ENCODE measurements at places on chromosomes 11 and 22.

DNA sequence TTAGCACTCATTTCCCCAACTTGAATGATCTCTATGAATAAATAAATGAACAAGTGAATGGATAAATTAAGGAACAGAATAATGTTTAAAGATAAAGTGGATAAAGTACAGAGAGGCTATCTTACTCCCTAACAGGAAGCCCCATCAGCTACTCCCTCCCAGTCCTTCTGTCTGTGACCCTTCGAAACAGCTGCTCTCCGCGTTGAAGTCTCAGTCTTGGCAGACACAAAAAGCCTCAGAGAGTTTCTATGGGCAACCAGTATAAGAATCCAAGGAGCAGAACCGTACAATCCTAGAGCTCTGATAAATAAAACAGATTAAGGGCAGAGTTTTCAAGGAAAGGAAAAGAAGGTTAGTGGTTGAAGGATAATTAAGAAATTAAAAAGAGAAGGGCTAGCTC is 35.0 kb downstream of the GUCY1A2 start:
- no peak for DNase-seq

GRCh38 chr22:48973694-48974041 is 854.0 kb downstream of the BRD1 start:
- DNase-seq, result no peak

DNA sequence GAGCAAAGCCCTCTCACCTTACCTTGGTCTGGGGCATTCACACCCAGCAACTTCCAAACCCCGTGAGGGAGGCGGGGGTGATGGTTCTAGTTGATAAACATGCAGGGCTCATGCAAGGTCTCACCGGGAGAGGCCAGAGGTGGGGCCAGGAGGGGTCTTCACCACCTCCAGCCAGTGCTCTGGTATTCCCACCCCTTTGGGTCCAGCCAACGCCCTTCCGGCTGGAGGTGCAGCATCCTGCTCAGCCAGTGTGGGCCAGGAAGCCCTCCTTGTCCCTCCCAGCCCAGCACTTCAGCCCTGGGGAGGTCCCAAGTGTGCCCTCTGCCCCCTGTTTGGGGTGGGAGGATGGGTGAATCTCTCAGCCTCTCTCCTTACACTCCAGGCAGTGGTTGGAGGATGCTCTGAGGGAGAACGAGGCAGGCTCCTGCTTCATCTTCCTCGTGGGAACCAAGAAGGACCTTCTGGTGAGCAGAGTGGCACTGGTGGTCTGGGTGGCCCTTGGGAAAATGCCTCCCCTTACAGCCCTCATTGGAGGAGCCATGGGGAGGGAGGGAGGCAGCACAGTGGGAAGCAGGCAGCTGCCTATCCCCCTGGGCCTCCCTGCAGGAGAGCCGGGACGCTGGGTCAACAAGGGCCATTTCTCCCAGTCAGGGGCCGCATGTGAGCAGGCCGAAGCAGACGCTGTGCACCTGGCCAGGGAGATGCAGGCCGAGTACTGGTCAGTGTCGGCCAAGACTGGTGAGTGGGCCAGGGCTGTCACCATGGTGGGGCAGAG is 13.4 kb downstream of the RAB36 start:
- DNase-seq, result no peak

DNA sequence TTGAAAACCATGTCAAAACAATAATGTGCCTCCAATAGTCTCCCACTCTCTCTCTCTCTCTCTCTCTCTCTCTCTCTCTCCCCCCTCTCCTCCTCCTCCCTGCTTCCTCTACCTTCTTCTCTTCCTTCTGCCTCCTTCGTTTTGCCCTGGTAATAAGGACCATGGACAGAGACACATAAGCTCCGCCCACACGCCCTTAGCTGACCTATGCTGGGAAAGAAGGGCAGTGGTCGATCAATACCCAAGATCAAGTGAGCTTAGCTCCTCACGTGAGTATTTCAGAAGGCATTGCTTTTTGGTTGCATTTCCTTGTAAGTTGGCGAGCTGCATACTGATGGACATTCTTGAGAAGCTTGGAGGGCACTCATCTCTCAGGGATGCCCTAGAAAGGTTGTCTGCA is 194.8 kb downstream of the MIAT start:
- DNase-seq, result no peak

DNA sequence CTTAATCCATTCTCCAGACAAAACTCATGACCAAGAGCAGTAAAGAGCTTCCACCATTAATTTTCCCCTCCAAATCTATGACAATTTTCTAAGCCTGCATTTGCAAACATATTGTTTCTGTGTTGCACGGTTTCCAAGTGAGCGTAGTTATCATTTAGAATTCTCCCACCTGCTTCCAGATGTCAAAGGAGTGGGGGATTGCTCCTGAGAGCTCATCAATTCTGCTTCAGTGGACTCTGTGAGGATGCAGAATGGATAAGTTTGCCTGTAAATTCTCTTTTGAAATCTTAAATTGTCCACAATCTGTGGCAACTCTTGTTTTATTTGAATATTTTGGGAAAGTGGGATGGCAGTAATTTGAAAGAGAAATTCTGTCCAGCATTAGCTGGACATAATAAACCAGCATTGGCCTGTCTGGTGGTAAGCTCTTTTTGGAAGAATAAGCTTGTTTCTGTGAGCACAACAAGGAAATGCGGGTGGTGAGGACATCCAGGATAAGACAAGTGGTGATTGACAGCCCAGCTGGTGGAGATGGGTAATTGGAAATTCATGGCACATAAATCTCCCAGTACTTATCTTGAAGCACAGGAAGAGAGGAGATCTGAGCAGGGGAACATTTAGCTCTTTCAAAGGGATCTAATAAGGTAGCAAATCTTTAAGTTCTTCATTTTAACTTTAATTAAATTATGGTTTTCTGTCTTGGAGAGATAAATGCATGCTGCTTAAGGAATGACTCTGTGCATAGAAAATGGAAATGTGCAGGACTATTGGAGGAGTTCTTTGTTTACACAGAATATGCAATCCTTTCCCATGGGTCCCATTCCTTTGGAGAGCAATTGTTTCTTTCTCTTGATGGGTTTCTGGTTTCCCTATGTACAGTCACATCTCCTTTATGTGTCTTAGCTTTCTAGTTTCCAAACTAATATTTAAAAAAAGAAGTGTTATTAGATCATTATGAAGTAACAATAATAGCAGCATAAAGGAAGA is 73.2 kb downstream of the FAT3 start:
- no peak for DNase-seq

- no peak for DNase-seq
These were observed 78.3 kb downstream of the LRRC32 start for GRCh38 chr11:76592025-76592914.

GRCh38 chr11:32722255-32722654 is 72.2 kb downstream of the CCDC73 start:
- no peak for DNase-seq

- peak; percentile 46 for DNase-seq
These were observed 2226.5 kb upstream of the RAG2 start for GRCh38 chr11:38824573-38824972.

DNA sequence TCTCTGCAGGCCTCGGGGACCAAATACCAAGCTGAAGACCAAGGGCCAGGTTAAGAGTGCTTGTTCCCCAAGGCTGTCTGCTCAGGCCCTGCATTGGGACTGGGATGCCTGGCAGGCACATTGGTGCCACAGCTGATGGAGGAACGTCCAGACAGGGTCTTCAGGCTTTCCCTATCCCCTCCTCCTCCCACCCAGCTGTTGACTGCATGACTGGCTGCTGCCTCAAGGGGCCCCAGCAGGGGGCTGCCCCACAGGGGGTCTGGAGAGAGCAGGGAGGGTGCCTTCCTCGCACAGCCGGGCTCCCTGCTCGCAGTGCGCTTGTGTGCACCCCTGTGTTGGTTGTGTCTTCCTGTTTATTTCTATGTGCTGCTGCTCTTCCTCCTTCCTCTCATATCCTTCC is 9.9 kb downstream of the RCOR2 start:
- no peak for DNase-seq

- no peak for DNase-seq
These were observed 26.7 kb downstream of the DHCR7 start for GRCh38 chr11:71421392-71421950.

DNA sequence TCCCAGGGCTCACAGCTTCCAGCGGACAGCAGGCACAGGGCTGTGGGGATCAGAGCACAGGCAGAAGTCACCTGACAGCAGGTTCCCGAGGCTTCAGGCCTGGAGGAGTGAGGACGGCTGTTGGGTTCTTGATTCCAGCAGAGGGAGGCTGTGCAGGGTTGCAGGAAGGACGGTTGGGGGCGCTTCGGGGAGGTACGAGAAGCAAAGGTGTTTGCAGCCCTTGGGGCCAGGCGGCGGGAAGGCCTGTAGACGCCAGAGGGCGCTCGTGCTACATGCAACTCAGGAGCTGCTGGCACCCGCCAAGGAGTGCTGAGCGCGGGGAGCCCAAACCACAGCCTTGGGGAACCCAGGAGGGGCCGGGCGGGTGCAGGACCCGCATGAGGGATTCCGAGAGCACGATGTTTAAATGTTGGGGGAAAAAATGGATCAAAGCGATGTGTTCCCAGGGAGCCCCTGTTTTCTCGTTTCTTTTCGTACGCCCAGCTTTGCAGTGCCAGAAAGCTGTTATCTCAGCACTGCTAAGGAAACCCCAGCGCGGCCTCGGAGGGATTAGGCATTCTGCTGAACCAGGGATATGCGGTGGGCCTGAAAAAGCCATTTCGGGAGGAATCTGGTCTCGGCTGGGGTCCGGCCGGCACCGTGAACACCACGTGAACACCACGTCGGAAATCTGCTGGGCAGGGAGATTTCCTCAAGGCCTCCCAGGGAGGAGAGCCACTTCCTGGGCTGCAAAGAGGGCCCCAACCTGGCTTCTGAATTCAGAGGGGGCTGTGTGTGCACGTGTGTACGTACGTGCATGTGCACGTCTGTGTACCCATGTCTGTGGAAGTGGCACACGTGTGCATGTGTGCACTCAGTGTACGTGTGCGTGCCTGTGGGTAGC is 88.1 kb downstream of the KCNQ1 start:
- peak; percentile 76 for DNase-seq

- DNase-seq, result no peak
These were observed 2.6 kb downstream of the CNTF start for GRCh38 chr11:58625086-58625485.

DNA sequence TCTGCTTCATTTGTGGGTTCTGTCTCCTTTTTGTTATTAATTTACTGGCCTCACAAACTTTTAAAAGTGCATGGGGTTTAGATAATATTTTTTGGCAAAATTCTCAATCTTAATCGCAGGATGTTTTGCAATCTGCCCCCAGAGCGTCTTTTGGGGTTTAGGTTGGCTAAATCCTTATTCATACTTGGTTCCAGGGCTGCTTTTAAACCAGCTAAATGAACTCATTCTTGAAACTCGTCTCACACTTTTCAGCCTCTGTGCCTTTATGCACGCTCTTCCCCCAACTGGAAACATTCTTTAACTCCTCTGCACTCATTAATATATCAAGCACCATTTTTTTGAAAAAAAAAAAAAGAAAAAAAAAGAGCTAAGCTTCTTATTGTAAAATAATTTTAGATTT is 131.7 kb downstream of the KIF18A start:
- no peak for DNase-seq

- DNase-seq, result peak; percentile 25
These were observed 25.3 kb downstream of the DUSP8 start for GRCh38 chr11:1546536-1547466.

- no peak for DNase-seq
These were observed 1.6 kb upstream of the FGF19 start for GRCh38 chr11:69705351-69705811.

- DNase-seq, result peak; percentile 3
These were observed 42.9 kb downstream of the ARFGAP3 start for GRCh38 chr22:42814215-42814614.

DNA sequence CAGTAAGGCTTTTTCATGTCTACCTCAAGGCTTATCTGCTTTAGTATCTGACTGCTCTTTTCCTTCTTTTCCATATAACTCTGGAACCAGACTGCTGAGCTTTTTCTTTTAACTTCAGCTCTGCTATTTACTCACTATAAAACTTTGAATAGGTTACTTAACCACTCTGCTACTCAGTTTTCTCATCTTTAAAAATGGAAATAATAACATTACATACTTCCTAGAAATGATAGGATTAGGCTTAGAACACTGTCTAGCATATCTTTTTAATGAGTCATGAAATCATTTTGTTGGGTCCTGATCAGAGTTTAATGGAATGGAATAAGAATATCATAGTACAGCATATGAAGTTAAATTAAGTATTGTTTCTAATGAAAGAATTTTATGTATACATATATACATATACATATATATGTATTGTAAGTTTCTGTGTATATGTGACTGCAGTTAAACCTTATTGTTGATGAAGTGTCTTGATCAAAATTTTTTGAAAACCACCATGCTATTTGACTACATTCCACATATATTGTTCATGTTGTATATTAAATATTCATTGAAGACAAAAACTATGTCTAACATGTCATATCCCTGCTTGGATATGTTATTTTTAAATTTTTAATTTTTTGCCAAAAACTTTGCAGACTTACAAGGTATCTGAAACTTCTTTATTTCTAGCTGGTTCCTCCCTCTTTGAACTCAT is 120.2 kb downstream of the METTL15 start:
- no peak for DNase-seq

GRCh38 chr11:44931466-44931865 is 19.2 kb downstream of the TP53I11 start:
- no peak for DNase-seq

- no peak for DNase-seq
These were observed 20.0 kb upstream of the CASP12 start for GRCh38 chr11:104918113-104918824.

- DNase-seq, result no peak
These were observed 2.3 kb downstream of the EFEMP2 start for GRCh38 chr11:65870307-65870658.

GRCh38 chr11:68329978-68330699 is 17.7 kb downstream of the LRP5 start:
- DNase-seq, result no peak

DNA sequence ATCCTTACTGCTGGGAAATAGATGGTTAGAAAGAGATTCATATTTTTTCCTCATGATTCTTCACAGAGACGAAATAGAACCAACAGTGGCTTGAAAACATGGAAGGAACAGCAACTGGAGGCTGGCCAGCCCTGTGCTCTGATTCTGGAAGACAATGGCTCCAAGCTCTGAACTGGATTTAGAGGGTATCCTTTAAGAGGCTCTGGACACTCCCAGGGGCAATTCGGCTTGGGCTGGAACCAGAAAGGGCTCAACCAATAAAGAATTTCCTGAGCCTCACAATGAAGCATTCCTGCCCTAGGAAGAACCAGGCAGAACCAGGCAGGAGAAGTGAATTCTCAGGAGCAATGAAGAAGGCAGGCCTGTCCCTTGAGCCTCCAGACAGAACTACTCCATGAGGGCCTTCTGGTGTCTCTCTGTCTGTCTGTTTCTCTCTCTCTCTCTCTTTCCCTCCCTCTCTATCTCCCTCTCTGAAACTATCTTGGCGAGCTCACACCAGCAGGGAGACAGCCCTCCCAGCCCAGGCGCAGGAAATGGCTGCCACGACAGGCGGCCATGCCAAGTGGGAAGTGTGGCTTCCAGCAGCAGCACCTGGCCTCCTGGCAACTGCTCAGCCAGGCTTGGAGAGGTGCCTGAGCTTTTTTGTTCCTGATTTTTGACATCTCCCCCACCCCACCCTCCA is 93.3 kb downstream of the RCN1 start:
- DNase-seq, result no peak

- DNase-seq, result no peak
These were observed 50.1 kb downstream of the ACER3 start for GRCh38 chr11:76910620-76911414.

- no peak for DNase-seq
These were observed 752.8 kb downstream of the OPCML start for GRCh38 chr11:132779497-132779896.

Measured in Kasumi-1 (cell line).